ENCODE measurements at places on chromosomes 2 and 18.

- no peak for DNase-seq
These were observed 34.0 kb downstream of the CCDC195 start for GRCh38 chr2:224682134-224682533.

DNA sequence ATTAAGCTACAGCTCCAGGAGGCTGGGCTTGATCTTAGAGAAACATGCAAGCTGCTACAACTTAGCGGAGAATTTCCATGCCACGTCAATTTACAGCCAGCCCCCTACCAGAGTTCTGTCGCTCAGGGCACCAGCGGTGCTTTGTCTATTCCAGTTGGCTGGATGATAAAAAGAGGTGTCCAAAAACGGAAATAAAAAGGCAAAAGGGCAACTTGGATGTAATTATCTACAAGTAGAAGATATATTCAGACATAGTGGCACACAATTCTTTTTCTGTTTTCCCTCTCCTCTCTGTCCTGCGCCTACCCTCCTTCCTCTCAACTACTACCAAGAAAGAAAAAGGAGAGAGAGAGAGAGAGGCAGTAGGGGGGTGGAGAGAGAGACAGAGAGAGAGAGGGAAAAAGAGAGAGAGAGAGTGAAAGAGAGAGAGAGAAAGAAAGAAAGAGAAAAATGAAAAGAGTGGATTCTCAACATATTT, 363 bp upstream of the RFTN2 start:
- no peak for DNase-seq

- DNase-seq = no peak
These were observed 108.3 kb downstream of the ATL2 start for GRCh38 chr2:38268691-38269327.

GRCh38 chr2:112293636-112294401, 18.4 kb downstream of the ZC3H6 start:
- no peak for DNase-seq

DNA sequence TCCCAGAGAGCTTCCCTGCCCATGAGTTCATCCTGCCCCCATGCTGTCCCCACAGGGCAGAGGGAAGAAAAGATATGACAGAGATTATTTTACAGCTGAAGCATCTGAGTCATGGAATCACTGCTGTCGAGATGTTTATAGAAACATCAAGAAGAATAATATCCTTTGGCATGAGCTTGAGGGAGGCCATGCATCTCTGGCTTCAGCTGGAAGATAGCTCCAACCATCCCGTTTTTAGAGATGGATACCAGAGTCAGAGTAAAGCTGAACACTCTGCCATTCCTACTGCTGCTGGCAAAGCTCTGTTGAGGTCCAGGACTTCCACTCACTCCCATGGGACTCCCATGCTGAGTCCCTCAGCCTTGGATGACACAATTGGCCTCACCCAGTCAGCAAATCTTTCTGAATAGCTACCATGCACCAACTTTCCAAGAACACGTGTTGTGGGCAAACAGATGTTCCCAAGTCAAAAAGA, 167.8 kb downstream of the TTC32 start:
- DNase-seq = peak; percentile 79

- no peak for DNase-seq
These were observed 21.0 kb upstream of the SELENOI start for GRCh38 chr2:26324903-26325302.
